ENCODE measurements at places on chromosomes 1 and 21.

DNA sequence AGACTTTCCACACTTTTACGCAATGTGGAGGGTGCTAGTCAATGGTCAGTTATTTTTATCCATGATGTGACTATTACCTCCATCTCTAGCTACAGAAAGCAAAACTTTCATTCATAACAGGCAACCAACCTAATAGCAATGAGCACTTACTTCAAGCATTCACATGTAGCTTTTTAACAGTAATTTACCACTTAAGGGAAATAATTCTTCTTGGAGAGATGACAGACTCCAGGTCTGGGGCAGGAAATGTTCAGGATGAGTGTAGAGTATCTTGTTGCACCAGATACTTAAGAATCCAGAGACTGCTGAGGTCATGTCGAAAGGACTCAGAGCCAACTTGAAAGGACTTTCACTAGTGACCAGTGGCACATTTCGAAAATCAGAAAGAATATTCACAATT is 347.6 kb downstream of the CHRM3 start:
- DNase-seq = no peak

GRCh38 chr1:183777328-183777727 is 27.6 kb upstream of the RGL1 start:
- no peak for DNase-seq

DNA sequence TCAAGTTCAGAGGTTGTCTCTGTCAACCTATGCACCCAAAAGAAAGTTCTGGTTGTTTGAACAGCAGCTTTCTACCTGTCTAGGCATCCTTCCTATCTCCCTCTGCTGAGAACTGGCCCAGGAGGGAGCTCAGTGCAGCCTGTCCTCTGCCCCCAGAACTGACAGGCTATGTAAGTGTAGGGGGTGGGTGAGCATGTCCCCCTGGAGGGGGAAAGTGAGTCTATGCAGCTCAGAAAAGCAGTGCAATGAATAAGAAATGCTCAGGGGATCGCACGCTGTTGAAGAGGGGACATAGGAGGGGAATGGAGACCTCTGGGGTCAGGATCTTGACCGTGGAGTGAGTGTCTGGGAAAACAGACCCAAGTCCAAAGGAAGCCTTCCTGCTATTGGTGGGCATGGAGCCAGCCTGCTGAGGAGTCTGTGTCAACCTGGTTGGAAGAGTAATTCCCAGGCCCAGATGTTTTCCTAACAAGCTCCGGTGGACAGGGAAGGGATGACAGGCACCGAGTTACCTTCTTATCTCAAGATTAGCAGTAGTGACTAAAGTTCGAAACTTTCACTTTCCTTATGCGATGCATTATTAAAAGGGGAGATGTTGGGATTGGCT is 26.1 kb upstream of the FHAD1 start:
- no peak for DNase-seq

GRCh38 chr1:83857103-83857502 is 141.8 kb downstream of the TTLL7 start:
- no peak for DNase-seq

GRCh38 chr1:198986442-198986841 is 347.6 kb downstream of the PTPRC start:
- DNase-seq = no peak

DNA sequence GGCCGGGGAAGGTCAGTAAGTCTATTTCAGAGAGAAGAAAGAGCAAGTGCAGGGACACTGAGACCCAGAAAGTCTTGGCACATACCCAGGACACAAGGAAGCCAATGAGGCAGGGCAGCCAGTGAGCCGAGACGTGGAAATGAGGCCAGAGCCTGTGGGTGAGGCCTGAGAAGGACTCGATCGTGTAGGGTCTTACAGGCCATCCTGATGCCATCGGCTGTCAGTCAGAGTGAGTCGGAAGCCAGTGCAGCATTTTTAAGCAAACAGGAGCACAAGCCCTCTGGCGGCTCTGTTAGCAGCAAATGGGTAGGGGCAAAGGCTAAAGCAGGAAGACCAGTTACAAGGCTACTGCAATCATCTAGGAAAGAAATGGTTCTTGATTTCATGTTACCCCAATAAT is 6.1 kb upstream of the GJB3 start:
- DNase-seq = no peak

- DNase-seq = no peak
These were observed 90.9 kb downstream of the TMEM200B start for GRCh38 chr1:29032841-29033240.

GRCh38 chr1:53258216-53258615 is 19.9 kb upstream of the MAGOH start:
- no peak for DNase-seq

GRCh38 chr1:25773441-25774125 is 26.4 kb upstream of the SELENON start:
- DNase-seq = no peak

- no peak for DNase-seq
These were observed 264.0 kb downstream of the CTH start for GRCh38 chr1:70674941-70675685.

- no peak for DNase-seq
These were observed 16.8 kb upstream of the JAK1 start for GRCh38 chr1:64983110-64983509.

DNA sequence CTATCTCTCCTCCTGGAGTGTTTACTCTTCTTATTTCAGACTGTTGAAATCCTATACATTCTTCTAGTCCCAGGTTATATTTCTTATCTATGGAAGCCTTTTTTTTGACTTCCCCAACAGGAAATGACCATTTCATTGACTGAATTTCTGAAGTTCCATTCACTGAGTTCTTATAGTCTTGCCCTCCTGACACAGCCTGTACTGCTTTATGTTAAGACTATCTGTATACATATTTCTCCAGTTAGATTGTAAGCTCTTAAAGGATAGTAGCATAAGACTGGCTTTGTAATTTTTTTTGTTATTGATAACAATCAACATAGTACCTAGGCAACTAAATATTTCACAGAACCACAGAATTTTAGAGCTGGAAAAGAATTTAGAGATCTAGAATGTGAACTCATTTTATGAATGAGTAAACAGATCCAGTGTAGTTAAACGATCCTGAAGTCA is 14.9 kb upstream of the MACF1 start:
- no peak for DNase-seq

GRCh38 chr1:228334954-228335353 is 71.7 kb downstream of the TRIM11 start:
- DNase-seq = no peak

DNA sequence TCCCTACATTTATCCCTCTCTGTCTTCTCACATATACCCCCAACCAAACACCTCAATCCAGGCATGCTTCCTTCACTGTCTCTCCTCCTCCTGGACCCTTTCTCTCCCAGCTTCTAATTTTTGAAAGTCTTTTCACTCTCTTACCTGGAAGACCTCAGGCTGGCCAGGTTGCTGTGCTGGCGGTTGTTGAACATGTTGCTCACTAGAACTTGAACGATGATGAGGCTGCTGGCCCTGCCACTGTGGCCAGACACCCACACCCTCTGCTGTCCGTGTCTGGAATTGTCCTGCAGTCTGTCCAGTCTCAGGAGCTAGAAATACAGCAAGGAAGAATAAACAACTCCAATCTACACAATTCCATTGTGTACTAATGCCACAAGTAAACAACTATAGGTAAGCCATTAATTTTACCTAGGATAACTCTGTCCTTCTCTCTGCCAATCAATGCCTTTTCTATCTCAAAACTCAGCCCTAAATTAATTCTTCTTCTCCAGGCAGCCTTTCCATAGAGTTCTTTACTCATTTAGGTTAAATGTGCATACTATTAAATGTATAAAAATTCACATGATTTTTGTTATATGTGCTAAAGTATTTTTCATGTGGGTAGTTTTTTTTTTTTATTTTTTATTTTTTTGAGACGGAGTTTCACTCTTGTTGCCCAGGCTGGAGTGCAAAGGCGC is 5.1 kb upstream of the CTSK start:
- DNase-seq = no peak

DNA sequence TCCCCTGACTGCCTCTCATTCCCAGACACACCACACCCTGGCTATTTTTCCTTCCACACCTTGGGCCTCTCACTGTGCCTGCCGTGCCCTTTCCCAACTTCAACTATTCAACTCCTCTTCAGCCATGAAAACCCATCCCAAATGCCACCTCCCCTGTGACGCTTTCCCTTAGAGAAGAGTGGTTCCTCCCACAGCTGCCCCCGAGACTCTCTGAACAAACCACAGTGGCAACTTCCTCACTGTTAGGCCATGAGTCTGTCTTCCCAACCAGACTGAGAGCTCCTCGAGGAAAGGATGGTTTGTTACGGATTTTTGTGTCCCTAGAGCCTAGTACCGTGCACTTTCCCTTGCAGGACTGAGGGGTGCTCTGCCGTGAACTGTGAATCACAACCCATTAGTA is 59.2 kb downstream of the LRRN2 start:
- DNase-seq = no peak

GRCh38 chr1:189726806-189727205 is 750.9 kb downstream of the BRINP3 start:
- DNase-seq = no peak

DNA sequence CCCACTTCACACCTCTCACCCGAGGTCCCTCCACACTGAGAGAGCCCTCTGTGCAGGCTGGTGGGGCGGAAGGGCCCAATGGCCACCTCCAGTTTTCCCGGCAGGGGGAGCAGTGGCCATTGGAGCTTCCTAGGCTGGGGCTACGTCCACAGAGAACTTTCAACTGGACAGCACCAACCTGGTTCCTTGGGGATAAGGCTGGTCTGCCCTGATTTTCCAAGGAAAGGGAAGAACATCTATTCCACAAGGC is 20.3 kb upstream of the LAPTM5 start:
- no peak for DNase-seq

DNA sequence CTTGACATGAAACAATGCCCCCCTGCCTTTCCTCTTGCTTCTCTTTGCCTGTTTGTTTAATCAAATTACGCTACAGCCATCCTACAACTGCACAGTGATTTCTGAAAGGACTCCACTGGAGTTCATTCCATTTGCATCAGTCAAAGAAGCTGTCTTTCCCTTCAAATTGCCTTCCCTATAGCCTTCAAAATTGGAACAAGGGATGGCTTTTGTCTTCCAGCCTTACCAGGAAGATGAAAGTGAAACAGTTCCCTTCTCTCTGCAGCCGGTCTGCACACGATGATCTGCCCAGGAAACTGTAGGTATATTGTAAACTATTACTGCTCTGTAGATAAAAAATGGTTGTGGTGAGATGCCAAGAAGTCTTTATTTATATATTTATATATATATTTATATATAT is 65.6 kb upstream of the ETS2 start:
- no peak for DNase-seq

DNA sequence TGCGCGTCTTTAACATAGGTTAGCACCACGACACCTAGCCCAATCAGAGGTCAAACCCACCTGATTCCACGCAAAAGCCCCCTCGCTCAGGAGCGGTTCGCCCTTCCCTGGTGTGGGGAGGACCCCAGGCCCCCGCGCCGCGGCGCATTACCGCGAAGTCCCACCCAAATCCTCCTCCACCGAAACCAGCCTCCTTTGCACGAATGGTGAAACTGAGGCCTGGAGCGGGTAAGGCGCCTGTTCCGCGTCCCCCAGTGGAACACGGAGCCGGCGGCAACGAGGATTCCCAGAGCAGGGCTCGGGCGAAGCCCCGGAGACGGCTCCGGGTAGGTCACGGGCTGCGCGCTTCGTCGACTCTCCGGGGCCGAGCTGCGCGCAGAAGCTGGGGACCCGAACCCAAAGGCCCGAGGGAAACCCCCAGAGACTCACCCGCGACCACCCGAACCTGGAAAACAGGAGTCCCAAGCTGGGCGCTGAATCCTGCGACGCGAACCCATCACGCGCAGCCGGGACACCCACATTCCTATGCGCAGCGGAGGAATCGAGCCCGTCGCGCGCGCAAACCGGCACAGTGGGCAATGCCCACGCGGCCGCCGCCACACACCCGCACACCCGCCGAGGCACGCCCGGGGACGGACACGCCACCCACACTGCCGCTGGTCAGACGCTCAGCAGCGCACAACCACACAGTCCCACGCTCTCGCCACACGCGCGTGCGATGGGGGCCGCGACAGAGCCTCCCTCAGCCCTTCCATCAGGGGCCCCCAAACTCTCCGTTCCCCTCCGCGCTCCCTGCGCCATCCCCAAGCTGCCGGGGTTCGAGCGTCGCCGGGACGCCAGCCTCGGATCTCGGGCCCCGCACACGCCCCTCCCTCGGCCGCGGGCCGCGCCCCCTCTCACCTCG is 507 bp downstream of the GLIS1 start:
- no peak for DNase-seq

DNA sequence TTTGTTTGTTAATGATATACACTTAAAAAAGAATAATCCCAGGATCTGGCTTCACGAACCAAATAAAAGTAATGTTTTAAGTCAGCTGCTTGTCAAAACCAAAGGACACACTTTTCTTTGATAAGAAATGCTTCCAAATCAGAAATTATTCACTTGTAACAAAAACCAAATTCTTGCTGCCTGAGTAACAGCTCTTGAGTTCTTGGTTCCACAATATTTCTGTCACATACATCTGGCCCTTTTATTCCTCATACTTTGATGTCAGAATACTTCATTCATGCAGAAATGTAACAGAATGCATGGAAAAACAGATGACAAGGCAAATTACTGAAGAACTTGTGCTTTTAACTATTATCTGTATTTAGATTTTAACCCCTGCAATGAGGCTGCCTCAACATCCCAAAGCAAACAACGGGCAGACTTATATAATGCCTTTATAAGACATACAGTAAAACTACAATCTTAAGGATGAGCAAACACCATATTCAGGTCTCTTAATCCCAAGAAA is 1.5 kb downstream of the VAMP4 start:
- no peak for DNase-seq

- no peak for DNase-seq
These were observed 92.3 kb upstream of the ESRRG start for GRCh38 chr1:216815260-216816131.

DNA sequence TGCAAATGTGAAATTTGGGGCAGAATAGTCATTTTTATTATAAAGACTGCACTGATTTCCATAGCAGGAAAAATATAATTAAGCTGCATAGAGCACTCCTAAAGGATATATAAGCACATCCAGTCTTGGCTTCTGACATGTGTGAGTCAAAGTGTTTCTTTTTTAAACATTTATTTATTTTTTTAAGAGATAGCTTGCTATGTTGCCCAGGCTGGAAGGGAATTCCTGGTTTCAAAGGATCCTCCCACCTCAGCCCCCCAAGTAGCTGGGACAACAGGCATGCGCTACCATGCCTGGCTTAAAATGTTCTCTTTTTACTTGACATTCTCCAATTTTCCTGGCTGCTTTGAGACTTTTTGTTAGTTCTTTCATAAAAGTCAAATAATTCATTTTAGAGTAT is 126.1 kb downstream of the HMCN1 start:
- DNase-seq = no peak

DNA sequence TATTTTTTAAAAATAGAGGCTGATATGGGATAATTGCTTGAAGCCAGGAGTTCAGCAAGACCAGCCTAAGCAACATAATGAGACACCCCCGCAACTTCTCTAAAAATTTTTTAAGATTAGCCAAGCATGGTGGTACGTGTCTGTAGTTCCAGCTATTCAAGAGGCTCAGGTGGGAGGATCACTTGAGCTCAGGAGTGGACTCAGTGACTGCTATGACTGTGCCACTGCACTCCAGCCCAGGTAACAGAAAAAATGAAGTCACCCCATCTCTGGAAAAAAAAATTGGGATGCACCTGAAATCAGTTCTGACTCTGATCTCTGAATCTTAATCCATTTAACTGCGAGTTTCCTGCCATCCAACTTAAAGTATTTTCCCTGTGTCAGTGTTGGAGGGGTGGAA is 124.2 kb downstream of the MRPS6 start:
- DNase-seq = no peak

GRCh38 chr1:91885213-91885715 is 687 bp downstream of the TGFBR3 start:
- no peak for DNase-seq
